ENCODE measurements at places on chromosomes 6 and 20.

DNA sequence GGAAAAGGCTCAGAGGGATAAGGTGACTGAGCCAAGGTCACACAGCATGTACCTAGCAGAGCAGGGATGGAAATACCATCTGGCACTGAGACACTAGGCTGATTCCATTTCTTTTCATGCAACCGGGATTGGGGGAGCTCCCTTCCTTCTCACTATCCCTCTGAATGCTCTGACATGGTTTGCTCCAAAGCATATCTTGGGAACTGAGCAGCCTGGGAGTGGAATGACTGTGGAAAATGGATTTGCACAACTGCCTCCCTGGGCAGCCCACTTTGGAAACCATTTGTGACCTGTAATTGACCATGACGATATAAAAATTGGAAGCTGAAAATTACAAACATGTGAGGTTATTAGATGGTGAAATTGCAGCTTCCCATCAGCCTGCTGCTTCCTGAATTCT, 309.0 kb upstream of the CHD6 start:
- DNase-seq, result no peak

GRCh38 chr20:45359406-45360148, 3.4 kb upstream of the SYS1 start:
- DNase-seq, result peak; percentile 61

DNA sequence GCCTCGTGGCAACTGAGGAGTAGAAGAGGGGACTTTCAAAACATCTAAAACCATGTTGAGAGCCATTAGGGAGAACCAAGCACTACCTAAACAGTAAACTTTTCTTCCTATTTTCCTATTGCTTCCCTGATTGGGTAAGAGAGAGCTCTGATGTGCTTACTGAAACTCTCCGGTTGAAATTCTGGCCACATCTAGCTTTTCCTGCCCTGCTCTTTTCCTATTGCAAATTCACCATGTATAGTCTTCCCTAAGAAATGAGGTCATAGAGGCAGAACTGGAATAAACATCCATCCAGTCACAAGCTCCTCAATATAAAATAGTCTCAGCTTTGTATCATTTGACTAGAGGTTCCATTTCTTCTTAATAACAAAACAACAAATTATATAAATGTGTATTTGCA, 199.5 kb upstream of the CNR1 start:
- no peak for DNase-seq

GRCh38 chr20:13149371-13150105, 71.5 kb upstream of the ISM1 start:
- DNase-seq, result no peak

GRCh38 chr20:48060841-48061720, 275.8 kb upstream of the SULF2 start:
- DNase-seq, result no peak

- DNase-seq, result peak; percentile 82
Measured at GRCh38 chr6:37638414-37639341, 59.0 kb downstream of the MDGA1 start.

DNA sequence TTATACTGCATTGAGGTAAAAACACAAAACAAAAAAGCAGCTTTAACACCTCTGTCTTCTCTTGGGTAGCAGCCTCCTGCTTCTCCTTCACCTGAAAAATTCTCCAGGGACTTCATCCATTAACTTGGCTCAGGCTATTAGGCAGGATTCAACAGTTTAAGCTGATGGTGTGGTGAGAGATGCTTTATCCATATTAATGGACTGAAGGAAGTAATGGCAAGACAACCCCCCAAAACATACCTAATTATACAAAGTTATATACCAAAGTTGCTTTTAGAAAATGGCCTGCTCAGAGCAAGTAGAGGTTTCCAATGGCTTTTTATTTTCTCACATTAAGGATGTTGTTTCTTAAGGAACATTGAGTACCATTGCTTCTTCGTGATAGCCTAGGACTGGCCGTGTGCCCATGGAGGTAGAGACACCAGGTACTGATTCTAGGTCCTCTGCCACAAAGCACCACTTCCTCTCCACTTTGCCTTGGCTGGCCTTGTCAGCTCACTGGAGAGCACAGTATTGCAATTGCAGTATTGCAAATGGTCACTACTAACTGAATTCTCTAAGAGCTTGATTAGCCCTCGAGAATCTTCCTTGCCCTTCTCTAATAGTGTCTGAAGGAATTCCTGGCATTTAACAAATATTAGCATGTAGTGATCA, 7.3 kb downstream of the EDN1 start:
- DNase-seq, result no peak

GRCh38 chr20:55159230-55159629, 683.8 kb downstream of the DOK5 start:
- no peak for DNase-seq

GRCh38 chr6:36104836-36105235, 25.5 kb upstream of the MAPK13 start:
- no peak for DNase-seq

- no peak for DNase-seq
Measured at GRCh38 chr20:60857708-60858107, 394.4 kb upstream of the CDH4 start.

DNA sequence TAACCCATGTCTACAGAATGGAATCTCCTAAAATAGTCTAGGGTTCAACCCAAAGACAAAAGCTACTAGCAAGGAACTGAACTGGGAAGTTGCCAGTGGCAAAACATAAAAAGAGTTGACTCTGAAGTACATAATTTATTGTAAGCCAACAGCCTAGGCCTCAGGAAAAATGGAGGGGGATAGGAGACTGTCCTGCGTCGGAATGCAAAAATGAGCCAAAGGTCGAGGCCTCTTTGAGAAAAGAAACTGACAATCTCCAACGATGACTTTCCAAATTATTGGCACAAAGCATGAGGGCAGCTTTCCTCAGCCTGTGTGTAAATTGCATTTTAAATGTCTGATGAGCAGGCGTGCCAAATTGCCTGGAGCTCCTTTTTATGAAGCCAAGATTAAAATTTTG, 2.1 kb downstream of the COL12A1 start:
- DNase-seq, result no peak

- DNase-seq, result no peak
Measured at GRCh38 chr6:46207174-46207573, 36.4 kb upstream of the ENPP5 start.

DNA sequence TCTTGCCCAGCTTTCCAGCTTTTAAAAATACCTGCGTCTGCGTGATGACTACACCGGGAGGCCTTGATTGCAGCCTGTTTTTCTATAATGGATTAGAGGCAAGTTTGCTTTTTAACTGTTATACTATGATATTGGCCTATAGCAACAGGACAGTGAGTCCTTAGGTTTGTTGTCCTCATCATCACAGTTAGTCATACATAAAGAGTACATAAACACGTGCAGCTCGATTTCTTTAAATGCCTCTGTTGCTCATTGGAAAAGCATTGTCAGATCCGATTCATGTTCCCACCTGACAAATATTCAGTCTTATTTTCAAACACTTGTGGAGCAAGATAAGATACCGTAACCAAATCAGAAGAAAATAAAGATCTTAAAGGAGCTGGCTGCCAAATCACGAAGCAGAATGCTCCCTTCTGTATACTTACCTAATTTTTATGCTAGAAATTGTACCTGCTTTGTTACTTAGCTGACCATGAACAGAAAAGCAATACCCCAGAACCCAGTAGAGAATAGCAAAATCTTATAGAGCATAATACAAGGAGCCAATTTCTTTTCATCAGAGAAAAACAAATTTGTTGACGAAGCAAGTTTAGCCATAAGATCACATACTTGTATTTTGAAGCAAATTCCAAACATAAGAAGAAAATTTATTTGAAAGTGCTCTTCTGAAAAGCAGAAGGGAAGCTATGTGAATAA, 100.4 kb downstream of the TMEM200A start:
- no peak for DNase-seq

DNA sequence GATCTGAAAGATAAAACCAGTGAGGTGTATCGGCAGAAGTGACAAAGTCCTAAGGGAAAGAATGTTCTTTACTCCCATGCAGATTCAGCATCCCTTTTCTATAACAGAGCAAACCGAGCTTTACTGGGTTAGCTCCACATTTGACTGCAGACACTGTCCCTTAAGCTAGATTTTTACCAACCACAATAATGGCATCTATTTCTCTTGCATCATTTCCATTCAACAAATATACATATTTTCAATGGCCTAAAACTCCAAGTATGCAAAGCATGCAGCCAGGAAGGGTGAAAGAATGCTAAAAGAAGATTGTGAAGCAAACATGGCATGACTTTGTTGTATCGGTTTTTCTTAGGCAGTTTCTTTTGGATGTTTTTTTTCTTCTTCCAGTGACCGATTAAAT, 255.4 kb downstream of the OGFRL1 start:
- DNase-seq, result peak; percentile 33

- no peak for DNase-seq
Measured at GRCh38 chr6:67736161-67736560, 898.9 kb upstream of the ADGRB3 start.

DNA sequence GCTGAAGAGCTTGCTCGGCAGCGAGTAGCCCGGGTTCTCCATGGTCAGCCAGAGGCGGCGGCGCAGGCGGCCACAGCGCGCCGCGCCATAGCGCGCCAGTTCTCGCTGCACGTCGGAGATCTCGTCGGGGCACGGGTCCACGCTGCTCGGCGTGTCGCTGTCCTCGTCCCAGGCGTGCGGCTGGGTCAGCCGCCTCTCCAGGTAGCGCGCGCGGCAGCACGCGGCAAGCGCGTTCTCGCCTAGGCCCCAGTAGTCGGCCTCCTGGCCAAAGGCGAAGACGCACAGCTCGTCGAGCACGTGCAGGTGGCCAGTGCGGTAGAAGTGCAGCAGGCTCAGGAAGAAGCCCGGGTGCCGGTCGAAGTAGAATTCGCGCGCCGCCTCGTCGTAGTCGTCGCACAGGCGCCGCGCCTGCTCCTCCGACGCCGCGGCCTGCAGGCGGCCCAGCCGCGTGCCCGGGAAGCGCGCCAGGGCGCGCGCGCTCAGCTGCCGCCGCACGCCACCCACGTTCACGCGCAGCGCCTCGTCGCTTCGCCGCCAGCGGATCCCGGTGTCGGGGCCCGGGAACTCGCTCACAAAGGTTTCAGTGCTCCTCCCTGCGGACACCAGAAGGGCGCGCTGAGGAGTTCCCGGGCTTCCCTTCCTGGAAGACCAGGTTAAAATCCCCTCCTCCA, 2.7 kb downstream of the KCNS1 start:
- no peak for DNase-seq

DNA sequence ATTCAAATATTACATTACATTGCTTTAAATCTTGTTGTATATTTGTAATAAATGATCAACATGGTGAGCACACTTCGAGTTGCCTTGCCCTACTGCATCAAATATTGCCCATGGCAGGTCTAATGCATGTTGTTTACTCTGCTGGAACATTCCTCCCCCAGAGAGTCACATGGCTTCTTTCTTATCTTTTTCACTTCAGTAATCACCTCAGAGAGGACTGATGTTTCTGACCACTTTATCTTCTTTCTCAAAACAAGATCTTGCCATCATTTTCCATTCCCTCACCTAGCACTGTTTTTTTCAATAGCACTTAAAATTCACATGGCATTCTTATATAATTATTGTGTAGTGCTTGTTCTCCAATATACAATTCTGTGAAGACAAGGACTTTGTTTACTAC, 243.5 kb upstream of the THEMIS start:
- DNase-seq, result no peak

DNA sequence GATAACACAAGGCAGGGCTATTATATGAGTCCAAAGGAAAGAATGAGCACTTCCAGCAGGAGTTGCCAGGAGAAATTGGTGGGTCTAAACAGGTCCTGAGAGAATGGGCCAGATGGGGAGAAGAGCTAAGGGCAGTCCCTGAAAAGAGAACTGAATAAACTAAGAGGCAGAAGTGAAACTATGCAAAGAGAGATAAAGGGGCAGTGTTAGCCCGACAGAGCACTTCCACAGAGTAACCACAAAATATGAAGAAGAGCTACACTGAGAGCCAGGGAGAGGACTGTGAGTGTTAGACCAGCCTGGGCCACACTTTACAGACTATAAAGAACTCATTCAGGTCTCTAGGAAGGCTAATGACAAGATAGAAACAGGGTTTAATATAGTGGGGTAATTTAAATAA, 43.8 kb downstream of the RALGAPA2 start:
- DNase-seq, result no peak

- no peak for DNase-seq
Measured at GRCh38 chr20:46642265-46642968, 8.8 kb downstream of the SLC13A3 start.

GRCh38 chr6:26033085-26033940, 53.9 kb upstream of the HFE start:
- peak; percentile 97 for DNase-seq

DNA sequence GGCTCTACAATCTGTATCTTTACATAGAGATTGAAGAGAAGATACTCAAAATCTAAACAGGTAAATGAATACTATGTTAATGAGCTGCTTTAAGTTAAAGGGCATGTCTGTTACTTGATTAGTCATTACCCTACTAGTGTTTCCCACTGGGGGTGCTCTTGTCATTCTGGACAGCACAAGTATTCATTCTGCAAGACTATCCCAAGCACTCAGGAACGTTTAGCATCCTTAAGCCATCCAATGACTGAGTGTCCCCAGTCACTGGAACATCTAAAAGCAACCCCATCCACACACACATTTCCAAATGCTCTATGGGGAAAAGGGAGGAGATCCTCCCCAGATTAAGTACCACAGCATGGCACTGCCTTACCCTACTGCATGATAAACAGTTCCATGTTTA, 25.7 kb downstream of the EZR start:
- DNase-seq, result peak; percentile 68

DNA sequence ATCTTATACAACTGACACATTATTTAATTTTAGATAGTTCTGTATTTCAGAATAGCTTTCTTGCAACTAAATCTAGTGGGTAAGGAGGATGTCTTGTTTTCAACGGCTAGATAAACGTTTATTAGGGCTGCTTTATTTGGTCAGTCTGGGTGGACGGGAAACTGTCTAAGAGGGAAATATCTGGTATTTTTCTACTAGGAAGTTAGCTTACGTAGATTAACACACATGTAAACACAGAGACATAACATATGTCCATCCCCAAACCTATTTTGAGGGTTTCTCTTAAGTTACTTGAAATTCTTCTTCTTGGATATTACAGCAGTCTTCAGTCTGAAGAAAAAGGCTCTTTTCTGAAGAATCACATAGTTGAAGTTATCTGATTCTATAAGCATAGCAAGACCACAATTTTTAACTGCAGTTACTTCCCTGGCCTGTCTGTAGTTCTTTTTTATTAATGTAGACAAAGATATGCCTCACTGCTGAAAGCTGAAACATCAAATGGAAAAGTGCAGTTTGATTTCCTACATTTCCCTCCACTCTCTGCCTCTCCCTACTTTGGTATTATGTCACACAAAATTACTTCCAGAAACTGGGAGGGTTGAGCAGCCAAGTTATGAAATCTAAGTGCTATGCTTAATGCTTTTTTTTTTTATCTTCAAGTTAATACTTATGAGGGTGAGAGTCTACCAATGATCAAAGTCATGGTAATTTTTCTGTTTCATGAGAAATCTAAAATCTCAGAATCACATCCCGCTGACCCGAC, 37.4 kb downstream of the PLAGL1 start:
- no peak for DNase-seq

- no peak for DNase-seq
Measured at GRCh38 chr6:126919947-126920346, 198.5 kb upstream of the RSPO3 start.

- no peak for DNase-seq
Measured at GRCh38 chr6:64217721-64218620, 582.4 kb downstream of the PHF3 start.

Data from PC-9 (cell line).